ENCODE measurements at places on chromosomes 7 and 10.
A peak's percentile ranks its signal among the peaks of the same experiment; 100 is the strongest.

- DNase-seq, result no peak
These were observed 117.0 kb upstream of the AMPH start for GRCh38 chr7:38748056-38748610.

DNA sequence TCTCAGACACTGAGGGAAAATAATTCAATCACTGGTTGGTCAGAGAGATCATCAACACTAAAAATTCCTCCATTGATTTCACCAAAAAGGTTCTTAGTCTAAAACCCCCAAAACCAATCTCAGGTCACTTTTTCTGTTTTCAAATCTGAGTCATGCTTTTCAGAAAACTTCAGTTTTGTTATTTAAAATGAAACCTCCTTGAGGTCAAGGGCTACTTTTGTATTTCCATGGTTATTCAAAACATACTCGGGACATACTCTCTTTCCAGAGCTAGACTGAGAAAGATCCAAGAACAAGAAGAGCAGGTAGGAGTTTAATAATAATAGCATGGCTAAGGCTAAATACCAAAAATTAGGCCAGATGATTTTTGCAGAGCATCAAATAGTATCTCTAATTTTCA is 152.8 kb downstream of the SDHAF3 start:
- DNase-seq, result no peak

GRCh38 chr7:82247814-82248433 is 195.7 kb downstream of the CACNA2D1 start:
- DNase-seq, result no peak

DNA sequence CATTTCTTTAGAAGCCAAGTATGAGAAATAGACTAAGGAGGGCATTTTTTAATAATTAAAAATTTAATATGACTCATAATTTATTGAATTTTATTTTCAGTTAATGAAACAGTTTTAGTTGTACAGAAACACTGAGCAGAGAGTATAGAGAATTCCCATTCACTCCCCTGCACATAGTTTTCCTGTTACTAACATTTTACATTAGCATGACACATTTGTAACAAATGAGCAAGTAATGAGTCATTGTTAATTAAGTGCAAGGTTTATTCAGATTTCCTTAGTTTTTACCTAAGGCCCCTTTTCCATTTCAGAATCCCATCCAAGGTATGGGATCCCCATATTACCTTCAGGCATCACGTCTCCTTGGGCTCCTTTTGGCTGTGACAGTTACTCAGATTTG is 271.5 kb upstream of the FZD8 start:
- no peak for DNase-seq

DNA sequence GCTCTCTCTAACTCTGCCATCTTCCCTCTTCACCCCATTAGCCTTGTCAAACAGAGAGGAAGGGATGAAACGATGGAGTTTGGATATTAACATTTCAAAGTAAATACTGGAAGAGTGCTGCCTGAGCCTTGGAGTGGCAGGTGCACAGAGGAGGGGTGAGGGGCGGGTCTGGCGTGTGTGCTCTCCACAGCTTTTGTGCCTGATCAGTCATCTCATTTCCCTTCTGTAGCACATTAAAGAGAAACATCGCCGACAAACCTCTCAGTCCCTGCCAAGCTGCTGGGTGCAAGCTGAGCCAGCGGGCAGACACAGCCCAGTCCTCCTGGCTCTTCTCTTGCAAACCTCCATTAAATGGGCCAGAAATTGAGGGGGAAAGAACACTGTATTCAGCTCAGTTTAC is 76.2 kb downstream of the SLIT1 start:
- no peak for DNase-seq

DNA sequence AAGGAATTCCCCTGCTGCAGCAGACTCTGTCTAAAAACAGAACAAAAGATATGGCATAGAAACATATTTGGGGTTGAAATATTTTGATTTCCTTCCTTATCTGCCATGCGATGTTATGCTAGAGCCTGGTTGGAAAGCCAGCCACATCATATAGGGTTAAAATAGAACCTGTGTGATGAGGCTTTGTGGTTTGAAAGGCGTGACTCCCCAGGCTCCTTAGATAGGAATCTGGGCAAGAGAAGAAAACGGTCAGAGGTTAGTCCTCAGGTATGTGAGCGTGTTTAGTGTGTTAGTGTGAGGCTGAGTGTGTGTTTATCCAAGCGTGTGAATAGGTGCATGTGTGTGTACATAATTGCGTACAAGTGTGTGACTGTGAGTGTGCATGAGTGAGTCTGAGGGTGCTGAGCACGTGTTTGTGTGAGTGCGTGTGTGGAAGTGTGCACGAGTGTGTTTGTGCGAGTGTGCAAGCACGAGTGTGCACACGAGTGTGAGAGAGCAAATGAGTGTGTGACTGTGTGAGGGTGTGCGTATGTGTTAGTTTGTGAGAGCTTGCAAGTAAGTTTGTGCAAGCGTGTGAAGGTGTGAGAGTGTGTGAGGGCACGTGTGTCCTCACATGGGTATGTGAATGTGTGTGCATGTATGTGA is 79.9 kb downstream of the COL26A1 start:
- no peak for DNase-seq

DNA sequence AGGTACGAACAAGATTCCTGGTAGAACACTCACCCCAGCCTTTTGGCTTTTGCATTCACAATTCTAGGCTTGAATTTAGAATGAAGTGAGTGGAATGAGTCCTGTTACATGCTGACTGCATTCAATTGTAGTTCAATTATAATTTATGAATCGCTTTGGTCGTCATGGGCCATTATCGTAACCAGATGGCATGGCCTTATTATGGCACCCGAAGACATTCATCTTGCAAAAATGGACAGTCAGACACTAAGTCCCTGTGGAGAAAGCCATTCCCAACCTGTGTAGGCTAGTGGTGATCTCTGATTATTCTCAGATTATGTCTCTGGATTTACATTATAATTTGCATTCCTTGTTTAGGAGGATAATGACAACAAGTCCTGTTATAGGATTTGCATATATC is 292.4 kb upstream of the NPSR1 start:
- no peak for DNase-seq

DNA sequence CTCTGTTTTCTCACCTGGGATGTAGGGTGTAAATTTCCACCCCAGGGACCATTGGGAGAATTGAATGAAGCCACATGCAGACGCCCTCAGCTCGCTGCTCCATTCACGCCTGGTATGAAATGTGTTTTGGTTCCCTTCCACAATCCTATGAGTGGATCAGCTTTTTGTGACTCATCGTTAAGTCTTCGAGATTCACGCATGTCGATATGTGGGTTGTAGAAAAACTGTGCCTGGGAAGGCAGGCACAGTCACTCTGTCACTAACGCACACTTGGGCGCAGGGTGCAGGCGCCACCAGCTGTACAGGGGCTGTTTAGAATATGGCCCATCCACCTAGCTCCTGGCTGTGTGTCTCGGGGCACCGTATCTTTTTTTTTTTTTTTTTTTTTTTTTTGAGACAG is 64.2 kb upstream of the SH2B2 start:
- DNase-seq, result no peak

GRCh38 chr10:2020836-2021235 is 283.5 kb upstream of the ADARB2 start:
- DNase-seq, result no peak

GRCh38 chr7:159238541-159238940 is 93.9 kb upstream of the VIPR2 start:
- DNase-seq, result no peak

- no peak for DNase-seq
These were observed 91.4 kb upstream of the NAMPT start for GRCh38 chr7:106376026-106376799.

GRCh38 chr10:44975431-44976331 is 2.9 kb downstream of the DEPP1 start:
- DNase-seq, result no peak

GRCh38 chr7:26784118-26784517 is 80.3 kb downstream of the SKAP2 start:
- DNase-seq, result no peak

GRCh38 chr7:69739190-69739589 is 140.9 kb downstream of the AUTS2 start:
- DNase-seq, result peak; percentile 21

DNA sequence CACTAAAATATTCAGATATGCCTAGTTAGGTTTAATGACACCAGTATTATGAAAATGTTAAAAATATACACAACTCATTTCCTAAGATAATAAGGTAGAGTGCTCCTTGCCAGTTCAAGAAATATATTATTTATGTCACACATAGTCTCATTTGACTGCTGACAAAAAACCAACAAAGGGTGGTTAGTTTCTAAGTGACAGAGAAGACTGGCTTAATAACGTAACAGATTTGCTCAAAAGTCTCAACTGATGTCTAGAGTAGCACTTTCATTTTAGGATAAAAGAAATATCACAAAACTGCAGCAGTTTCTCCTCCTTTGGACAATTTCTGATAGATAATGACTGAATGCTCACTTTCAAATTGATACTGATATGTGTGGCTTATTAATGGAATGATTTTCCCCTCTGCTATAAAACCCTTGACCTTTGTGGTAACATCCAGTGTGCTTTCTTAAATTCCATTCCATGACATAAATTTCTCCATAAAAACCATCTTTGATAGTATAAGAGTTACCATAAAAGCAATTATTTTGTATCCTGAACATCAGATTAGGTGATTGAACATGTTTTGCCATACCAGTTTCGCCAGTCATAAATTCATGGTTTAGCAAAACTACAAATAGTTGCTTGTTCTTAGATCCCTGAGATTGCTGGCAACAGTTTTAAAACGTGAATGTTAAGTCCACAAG is 94.2 kb downstream of the NRBF2 start:
- DNase-seq, result no peak

DNA sequence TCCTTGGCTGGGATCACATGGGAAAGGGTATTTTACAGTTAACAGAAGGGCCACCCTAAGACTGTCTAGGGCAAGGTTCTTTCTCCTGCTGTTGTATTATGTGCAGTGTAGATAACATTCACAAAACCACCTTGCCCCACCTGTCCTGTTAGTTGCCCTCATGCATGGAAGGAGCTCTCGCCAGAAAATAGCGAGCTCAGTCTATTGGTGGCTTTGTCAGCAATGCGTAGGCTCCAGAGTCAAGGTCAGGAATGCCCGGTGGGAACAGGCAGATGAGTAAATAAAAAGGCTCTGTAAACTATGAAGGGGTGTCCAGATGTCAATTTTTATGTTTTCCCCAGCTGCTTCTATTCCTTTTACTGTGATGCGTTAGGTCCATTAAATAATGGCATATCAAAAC is 107.1 kb upstream of the WDR11 start:
- DNase-seq, result no peak

- no peak for DNase-seq
These were observed 22.3 kb upstream of the C10orf95 start for GRCh38 chr10:102473445-102474331.

DNA sequence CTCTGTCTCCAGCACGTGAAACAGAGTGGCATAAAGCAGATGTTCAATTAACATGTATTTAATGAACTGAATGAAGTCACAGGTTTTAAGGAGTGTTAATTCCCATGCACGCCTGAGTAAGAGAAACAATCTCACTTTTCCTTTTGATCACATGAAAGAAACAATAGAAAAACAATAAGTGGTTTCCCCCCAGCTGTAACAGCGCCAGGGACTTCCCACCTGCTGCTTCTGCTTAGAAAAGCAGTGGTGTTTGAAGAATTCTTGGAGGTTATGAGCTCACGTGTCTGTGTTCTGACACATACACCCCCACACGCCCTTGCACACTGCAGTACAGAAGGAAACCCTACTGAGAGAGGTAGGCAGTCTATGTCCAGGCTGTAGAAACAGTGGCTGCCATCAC is 51.3 kb upstream of the FRMD4A start:
- no peak for DNase-seq

- no peak for DNase-seq
These were observed 41.9 kb downstream of the NKX6-2 start for GRCh38 chr10:132743925-132744490.

DNA sequence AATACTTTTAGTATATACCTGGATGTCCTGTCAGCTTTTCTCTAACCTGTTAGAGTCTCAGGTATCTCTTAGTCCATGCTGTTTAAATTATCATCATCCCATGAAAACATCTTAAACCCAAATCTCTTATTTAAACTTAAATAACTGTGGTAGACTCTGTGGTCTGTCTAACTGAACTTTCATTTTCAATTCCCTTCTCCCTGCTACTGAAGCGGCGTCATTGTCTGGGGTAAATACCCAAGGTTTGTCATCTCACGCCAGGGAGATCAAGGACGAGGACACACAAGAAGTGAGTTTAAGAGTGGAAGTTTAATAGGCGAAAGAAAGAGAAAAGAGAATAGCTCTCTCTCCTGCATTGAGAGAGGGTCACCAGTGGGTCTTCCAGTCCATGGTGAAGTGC is 804.4 kb upstream of the CELF2 start:
- no peak for DNase-seq

GRCh38 chr10:113225903-113226302 is 275.9 kb downstream of the TCF7L2 start:
- no peak for DNase-seq

GRCh38 chr10:93589648-93590562 is 11.1 kb downstream of the RBP4 start:
- DNase-seq, result no peak

- no peak for DNase-seq
These were observed 161.3 kb downstream of the SLIT1 start for GRCh38 chr10:97024168-97025073.

DNA sequence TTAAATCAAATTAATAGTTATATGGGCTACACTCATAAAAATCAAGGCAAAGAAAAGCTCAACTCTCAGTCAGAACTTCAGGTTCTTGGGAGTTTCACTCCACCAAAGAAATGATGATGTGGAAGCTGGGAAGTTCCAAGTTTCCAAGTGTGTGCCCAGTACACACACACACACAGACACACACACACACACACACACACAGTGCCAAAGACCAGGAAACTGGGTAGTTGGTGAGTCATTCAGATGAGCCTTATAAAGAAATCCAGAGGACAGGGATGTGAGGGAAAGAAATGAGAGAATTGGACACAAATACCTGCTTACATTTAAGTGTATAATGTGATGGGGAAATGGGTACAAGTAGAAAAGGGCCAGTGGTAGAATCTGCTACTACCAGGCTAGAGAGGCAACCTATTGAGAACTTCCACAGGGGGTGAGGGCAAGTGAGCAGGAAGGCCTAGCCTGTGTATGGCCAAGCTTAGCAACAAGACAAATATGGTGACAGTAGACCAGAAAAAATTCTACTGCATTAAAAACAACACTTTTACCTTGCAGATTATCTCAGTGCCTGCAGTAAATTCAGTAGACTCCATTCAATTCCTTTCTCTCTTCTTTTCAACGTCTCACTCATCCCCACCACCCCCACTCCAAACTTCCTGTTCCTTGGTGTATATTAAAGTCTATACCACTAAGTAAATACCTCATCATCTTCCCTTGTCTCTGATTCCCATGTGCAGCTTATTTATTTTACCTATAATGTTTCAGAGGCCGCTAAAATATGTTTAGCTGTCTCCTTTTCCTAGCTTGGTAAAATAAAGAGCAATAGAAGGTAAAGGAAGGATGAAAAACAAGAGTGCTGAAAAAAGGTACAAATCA is 95.0 kb downstream of the CABCOCO1 start:
- DNase-seq, result no peak

GRCh38 chr7:55181762-55182161 is 162.9 kb downstream of the EGFR start:
- no peak for DNase-seq

DNA sequence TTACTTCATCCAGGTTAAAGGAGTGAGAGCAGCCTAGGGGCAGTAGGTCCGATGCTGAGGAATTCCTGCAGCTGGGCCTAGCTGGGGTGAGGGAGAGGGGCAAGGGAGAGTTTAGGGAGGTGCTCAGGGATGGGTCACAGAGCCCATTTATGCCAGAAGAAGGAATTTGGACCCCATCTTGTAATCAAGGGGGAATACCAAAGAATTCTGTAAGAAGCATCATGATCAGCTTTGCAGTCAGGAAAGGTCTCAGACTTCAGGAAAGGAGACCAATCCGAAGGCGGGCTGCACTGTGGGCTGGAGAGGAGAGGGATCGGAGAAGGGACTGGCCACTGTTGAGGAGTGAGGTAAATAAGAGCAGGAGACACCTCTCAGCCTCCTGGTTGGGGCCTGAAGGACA is 566.6 kb upstream of the MGMT start:
- DNase-seq, result no peak
